ENCODE measurements at places on chromosomes 11 and 22.

- no peak for DNase-seq
These were observed 13.3 kb downstream of the ZDHHC5 start for GRCh38 chr11:57681168-57681567.

DNA sequence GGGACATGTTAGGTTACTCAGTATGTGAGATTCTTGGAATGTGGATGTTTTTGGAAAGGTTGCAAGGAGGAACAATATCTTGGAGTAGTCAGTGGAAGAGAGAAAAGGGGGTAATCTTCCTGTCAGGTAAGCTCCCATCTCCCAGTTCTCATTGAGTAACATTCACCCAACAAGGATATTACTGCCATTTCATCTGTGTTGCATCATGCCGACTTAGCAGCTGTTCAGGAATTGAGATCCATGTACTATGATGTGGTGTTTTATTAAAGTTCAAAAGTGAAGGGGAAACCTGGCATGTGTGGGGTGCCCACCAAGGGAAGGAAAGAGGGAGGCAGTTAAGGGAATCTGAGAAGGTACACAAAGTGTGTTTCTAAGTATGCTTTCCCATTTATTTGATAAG lies 58.4 kb upstream of the RASSF10 start:
- DNase-seq, result no peak

GRCh38 chr11:65777821-65778361 lies 2.9 kb downstream of the AP5B1 start:
- DNase-seq, result no peak

DNA sequence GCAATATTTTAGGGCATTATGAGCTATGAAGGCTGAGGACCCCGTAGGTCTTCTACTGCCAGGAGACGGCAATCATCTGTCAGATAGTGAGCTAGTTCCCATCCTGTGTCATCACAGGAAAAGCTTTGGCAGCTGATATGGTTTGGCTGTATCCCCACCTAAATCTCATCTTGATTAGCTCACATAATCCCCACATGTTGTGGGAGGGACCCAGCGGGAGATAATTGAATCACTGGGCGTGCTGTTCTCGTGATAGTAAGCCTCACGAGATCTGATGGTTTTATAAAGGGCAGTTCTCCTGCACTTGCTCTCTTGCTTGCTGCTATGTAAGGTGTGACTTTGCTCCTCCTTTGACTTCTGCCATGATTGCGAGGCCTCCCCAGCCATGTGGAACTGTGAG lies 18.1 kb downstream of the CSRP3 start:
- no peak for DNase-seq

DNA sequence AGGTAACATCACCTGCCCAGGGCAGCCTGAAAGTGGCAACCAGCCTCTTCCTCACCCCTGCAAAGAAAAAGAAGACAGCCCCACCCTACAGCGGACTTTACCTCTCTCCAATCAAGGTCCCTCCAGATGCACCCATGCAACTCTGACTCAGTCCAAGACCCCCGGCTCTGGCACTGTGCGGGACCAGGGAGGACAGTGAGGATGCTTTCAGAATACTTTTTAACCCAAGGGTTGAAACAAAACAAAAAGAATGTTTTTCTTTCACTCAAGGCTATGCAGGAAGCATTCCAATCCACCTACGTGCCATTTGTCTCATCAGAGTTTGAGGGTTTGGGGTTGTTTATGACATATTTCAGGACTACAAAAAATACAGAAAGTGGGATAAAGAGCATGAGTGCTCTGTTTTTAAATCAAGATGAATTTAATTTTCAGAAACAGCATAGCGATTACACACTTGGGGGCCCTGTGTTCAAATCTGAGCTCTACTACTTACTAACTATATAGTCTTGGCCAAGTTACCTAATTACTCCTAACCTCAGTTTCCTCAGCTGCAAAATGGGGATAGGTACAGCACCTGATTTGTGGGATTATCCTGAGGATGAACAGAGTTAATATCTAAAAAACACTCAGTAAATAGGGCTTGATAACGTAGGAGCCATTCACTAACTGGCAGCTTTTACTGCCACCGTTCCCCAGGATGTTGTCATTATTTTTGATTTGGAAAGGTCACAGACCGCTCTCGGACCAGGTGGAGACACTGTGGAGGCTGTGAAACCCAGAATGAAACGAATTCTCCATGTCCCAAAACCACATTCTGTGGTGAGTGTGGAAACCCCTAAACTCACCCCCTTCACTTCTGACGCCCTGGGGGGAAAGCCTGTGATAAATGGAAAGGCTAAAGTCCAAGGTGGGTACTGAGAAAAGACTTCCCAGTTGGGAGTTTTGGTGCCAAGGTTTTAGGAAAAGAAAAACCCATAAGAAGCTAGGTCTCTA lies 5.6 kb downstream of the PLAAT3 start:
- no peak for DNase-seq

DNA sequence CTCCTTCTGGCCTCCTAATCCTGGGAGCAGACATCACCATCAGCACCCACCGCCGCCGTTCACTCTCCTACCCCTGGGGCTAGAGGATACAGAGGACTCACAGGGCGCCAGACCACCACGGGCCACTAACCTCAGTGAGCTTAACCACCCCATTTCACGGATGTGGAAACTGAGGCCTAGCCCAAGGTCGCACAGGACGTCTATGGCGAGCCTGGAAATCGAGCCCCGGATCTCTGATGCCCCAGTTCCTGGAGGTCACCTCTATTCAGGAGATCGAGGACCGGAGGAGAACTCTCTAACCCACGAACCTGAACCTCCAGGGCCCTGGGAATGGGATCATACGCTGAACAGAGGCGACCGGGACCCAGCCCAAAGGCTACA lies 349 bp downstream of the TIMM10 start:
- DNase-seq, result no peak

DNA sequence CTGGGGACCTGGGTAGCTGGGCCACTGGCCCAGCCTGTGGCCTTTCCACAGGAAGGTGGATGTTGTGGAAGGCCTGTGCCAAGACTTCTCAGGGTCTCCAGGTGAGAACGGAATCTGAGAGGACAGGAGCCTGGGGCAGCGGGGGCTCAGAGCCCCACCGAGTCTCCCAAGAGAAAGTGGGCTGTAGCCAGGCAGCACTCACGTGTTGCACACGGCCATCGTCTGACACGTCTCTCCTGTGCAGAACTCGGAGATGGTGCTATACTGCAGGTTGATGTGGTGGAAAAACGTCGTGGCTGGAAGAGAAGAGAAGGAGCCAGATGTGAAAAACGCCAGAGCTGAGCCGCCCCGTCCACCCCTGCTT lies 6.4 kb downstream of the MOB2 start:
- no peak for DNase-seq

GRCh38 chr11:65934014-65934413 lies 11.3 kb upstream of the TSGA10IP start:
- no peak for DNase-seq

- DNase-seq, result no peak
These were observed 406.6 kb upstream of the ANO3 start for GRCh38 chr11:25925359-25925758.

DNA sequence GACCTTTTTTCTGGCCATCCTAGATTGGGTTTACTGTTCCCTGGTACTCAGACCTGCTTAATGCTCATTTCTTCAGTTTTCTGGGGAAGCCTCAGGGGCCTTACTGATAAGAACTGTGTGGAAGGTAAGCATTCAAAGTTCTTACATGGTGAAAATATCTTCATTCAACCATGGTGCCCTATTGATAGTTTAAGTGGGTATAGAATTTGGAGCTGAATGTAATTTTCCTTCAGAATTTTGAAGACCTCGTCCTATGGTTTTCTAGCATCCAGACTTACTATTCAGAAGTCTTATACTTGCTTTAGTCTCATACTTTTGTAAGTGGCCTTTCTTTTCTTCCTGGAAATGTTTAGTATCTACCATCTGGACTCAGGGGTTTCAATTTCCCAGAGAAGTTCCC lies 75.7 kb downstream of the CDKN1C start:
- DNase-seq, result no peak

DNA sequence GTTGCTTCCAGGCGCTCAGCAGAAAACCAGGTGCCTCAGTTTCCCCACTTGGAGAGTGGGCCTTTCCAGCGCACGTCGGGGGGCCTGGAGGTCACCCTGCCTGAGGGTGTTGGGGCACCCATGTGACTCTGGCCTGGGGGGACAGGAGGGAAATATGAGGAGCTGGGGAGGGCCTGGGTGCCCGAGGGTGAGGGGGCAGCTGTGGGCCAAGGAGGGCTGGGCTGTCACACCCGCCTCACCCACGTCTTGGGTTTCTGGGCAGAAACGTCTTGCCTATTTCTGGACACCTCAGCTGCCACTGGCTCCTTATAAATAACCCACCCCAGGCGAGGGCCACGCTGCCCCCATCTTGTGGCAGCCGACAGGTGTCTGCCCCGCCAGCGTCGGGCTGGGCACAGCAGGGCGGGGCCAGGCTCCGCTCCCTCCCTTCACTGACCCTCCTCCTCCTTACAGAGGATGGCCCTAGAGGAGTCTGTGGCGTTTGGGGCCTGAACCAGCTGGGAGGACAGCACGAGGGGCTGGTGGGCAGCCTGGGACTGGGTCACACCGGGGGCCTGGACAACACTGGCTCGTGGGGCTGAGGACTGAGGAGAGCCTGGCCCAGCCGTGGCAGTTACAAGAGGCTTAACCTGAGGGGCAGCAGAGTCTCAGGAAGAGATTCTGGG lies 1.5 kb downstream of the TNNT3 start:
- DNase-seq, result no peak

DNA sequence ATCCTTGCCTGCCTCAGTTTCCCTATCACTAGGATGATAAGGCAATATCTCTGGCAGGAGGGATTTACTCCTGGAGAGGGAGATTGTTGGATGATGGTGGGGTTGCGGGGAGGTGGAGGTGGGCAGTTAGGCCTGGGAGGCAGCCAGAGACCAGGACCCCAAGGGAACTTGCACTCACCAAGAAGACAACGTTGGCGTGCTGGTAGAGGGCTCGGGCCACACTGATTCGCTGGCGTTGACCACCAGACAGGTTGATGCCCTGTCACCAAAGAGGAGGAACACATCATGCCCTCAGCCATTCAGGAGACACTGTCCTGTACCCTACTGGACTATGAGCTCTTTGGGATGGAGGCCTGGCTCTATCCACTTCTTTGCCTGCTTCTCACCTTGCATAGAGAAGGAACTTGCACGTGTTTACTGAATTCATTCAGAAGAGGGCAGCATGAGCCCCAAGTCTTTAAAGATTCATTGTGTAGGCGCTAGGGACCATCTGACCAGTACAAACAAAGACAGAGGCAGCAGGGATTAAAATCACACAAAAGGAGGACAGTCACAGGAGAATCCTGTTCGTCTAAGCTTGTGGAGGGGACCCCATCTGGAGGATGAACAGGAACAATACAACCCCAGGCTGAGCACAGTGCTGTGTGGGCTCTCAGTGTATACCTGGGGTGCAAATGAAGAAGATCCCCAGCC lies 24.2 kb upstream of the KCNJ11 start:
- DNase-seq, result no peak

- DNase-seq, result no peak
These were observed at the start of gene TBX1 for GRCh38 chr22:19760058-19760950. TBX1 (plus strand) TSS chr22:19760778; CDS start chr22:19760844, 66 bp downstream.

DNA sequence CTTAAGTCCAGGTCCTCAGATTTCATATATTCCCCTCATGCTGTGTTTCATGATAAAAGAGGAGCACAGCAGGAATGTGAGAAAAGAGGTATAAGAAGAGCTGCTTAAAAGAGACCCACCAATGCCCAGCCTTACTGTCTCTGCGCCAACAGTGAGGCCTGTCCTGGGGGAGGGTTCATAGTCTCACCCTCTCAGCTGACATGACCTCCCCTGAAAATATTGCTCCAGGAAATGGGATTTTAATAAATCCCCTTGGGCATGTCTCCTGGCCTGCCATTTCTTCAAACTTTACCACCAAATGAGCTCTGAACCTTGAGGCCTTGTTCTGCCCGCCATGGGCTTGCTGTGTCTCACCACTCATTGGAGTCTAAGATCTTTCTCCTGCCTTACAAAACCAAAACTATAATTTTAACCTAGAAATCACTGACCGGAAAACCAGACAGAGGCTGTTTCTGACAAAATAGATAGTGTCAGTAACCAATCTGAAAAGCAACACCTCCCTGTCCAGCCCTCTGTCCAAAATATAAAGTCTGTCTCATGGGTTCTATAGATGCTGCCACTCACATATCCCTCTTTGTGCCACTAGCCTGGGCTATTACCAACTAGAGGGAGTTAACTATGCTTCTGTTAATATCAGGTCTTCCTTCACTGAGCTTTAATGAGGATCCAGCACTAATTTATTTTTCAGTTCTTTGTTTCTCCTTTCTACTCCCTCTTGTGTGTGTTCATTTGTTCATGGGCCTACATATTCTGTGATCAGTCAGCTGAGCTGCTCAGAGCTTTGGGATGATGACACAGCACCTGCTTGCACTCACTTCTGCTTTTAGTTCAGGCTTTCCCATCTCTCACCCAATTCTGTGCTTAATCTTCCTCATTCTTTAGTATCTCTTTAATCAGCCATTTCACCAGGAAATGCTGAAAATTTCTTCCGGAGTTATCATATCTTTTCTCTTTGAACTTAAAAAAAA lies at the start of gene OR2AG2:
TSS of gene OR2AG2 (minus strand) at position 51 of the 968 bp plus-strand sequence. CDS start 3,019 bp downstream, outside the sequence.
- DNase-seq, result no peak

DNA sequence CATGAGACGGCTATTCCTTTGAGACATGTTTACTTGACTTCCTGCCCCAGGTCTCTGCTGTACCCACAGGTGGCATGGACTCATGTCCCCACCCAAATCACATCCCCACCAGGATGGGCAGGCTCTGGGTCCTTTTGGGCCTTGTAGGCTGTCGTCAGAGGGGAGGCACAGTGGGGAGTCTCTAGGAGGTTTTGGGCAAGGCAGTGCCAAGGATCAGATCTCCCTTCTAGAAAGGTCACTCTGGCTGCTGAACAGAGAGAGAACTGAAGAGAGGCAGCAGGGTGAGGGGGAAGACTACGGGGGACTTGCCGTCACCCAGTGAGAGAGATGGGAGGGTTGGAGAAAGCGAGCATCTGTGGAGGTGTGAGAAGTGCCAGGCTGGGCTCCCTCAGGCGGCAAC lies 4.6 kb upstream of the KCNQ1OT1 start:
- no peak for DNase-seq

GRCh38 chr11:18527512-18527911 lies 770 bp upstream of the TSG101 start:
- no peak for DNase-seq

GRCh38 chr11:32396991-32397390 lies 38.3 kb downstream of the WT1 start:
- DNase-seq, result no peak

- no peak for DNase-seq
These were observed 382.2 kb upstream of the CADM1 start for GRCh38 chr11:115886422-115886733.

- DNase-seq, result no peak
These were observed 214.7 kb upstream of the NARS2 start for GRCh38 chr11:78789375-78789774.

GRCh38 chr11:36460220-36460619 lies 49.9 kb downstream of the TRAF6 start:
- no peak for DNase-seq

DNA sequence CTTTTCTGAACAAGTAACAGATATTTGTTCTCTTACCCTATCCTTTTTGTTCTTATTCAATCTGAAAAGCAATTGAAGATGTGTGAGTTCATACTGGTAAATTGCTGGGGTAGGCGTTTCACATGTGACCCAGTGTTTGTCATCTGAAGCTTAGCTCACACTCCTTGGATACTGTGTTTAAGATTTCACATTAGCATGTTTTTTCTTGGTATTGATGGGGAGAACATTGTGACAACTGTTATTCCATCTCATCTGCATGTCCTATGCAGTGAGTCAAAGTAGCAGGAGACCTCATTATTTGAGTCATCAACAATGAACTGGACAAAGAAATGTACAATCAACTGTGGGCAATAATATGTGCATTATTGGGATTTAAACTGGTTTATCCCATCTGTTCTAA lies 691.6 kb upstream of the ANO5 start:
- no peak for DNase-seq
